ENCODE measurements at places on chromosomes 11 and 22.

DNA sequence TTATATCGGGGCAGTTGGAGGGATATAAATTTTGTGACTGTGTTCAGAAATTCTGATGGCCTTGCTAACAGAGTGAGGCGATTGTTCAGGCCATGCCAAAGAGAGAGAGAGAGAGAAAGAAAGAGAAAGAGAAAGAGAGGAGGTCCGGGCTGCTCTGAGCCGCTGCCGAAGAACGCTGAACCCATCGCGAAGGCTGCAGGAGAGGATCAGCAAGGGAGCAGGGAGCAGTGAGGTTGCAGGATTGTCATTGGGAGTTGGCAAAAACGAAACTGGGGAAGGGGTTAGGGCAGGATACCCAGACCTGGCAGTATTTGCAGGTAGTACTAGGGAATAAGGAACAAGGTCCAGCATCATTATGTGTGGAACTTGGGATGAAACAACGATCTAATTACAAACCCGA lies 537.1 kb downstream of the INSC start:
- DNase-seq, result no peak

GRCh38 chr22:20833225-20833665 lies 25.4 kb downstream of the PI4KA start:
- DNase-seq, result no peak

GRCh38 chr22:20926243-20926642 lies 9.0 kb downstream of the CRKL start:
- no peak for DNase-seq

DNA sequence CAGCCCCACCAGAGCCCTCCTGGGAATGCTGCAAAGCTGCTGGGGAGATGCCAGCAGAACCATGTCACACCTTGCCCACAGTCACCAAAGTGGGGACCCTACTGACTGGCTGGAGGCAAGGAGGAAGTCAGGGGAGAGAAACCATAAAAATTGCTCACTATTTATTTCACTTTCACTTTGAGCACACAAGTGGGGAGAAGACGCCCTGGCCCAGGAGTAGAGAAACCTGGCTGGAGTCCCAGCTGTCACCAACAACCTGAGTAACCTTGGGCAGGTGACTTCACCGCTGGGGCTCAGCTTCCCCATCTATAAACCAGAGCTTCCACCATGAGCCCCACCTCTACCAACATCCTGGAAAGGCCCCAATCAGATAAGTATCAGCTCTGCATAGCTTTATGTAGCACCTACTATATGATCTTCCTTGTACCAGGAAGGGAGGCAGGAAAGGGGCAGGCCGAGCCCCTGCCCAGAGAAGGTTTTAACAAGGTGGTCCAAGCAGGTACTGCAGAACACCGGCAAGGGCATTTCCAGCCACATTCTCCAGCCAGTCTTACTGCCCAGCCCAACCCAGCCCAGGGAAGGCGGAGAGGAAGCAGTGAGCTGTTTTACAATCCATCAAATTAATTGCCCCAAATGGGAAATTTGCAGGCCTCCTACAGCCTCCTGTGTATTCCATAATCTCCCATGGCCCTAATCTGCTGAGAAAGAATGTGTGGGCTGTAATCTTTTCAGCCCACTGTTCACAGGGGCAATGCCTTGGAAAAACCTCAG lies 27.6 kb downstream of the PLEKHA7 start:
- no peak for DNase-seq

- DNase-seq, result no peak
Measured at GRCh38 chr22:43118024-43118849, 7.7 kb downstream of the BIK start.

DNA sequence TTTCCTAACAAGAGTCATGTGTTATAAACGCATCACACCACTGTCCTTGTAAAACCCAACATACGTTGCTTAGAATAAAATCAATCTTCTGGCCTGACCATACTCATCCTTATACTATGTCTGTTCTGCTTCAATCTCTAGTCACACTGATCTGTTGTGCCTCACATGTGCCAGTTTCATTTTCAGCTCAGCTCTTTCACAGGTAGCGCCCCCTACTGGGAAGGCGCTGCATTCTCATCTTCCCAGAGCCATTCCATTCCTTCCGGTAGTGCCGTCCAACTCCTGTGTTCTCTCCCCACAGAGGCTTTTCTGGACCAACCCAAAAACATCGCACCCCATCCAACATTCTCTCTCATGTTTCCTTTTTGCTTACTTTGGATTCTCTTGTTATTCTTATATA lies 22.2 kb downstream of the CASP5 start:
- DNase-seq, result peak; percentile 53

DNA sequence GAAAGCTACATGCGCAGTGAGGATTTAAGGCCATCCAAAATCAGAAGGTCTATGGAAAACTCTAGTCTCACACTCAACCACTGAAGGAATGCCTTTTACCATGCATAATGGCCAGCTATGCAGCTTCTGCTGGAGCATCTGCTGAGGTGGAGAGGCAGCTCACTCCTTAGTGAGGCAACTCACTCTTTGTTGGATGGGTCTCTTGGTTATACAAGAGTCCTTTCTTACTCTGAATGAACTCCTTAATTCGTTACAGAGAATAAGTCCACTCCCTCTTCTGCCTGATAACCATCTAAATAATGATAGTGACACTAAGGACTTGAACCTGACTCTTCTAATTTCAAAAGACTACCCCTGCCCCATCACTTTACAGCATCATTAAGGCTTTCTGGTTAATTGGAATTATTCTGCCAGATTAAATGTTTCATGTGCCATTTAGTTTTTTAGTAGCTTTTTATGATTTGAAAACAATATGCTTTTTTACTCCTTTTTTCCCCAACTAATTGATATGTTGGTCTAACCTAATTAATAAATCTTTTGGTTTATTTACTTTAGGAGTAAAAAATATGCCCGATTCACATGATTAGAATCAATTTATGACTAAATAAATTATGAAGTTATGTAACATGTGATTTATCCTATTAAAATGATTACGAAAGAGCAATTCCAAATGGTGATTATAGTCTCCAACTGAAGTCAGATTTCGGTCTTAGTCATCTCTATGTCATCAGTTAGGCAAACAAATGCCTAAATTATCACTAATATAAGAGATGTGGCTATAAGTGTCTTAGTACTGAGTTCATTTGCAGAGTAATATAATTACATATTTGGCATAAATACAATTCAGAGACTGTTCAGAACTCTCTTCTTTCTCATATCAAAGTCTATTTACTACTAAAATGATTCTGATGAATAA lies 286.7 kb upstream of the CCDC90B start:
- DNase-seq, result no peak

- no peak for DNase-seq
Measured at GRCh38 chr11:129067454-129067853, 124.7 kb downstream of the ARHGAP32 start.

DNA sequence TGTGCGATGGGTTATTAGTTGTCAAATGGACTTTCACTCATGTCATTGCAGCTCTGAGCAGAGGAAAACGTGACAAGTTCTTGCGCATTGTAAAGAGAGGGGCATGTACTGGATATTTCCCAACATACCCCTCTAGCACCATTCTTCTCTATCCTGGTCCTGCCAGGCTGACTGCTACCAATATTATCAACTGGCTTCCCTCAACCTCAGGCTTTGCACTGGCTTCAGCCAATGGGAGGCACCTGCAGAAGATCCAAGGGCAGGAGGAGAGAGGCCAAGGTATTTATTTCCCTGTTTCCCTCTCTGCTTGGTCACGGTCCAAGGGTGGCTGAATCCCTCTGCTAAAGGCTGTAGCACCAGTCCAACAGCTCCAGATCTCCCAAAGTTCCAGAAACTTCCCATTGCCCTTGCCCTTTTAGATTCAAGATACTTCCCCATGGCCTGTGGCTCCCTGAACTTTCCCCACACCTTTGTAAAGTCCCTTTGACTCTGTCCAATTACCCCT lies 175.6 kb upstream of the NECTIN1 start:
- DNase-seq, result no peak

- no peak for DNase-seq
Measured at GRCh38 chr11:11708256-11708655, 86.5 kb upstream of the GALNT18 start.

Data from T-helper 2 cell (primary cell).